Kidney (tissue), 22 donors: ENCODE measurements at places on chromosomes 11 and 22. TPM values are rescaled to one million over a fixed set of nuclear protein-coding genes. Genes with fewer than 3 reads are reported as not detected.

DNA sequence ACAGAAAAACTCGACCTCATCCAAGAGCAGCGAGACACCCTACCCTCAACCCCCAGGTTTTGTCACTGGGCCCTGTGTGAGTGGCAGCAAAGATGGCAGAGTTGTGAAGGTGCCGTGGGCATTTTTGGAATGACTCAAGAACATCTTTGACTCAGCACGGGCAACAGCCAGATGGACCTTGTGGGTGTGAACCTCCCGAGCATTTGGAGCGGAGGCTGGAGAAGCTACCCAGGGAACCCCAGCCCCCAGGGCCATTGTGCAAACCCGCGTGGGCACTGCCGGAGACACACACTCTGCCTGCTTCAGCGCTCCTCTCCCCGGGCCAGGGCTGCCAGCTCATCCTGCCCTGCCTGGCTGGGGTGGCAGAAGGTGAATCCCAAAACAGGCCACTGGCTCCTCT, 66.1 kb downstream of the PANX1 start:
- H3K4me3 ChIP-seq = no peak overlapping the region
- no peaks in the 10 kb centered on the region for H3K4me1 ChIP-seq
- H3K27me3 ChIP-seq = no peaks in the 10 kb centered on the region
- DNase-seq = no peak

Gene METTL15
- 14.7 TPM for total RNA-seq

DNA sequence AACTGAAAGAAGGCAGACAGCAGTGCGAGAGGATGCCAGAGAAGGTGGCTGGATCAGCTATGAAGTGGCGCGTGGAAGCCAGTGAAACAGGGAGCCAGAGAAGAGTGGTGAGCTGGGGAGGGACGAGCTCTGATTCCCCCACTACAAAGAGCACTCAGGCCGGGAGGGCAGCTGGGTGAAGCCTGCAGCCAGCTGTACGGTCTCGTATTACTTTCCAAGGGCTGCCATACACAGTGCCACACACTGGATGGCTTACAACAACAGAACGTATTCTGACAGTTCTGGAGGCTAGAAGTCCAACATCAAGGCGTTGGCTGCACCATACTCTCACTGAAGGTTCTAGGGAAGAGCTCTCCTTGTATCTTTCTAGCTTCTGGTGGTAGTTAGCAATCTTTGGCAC, 47.1 kb upstream of the WNT11 start:
- DNase-seq = no peak
- H3K4me1 ChIP-seq = no peaks in the 10 kb centered on the region
- no peaks in the 10 kb centered on the region for H3K27me3 ChIP-seq
- H3K27ac ChIP-seq = no peak overlapping the region
- H3K4me3 ChIP-seq = no peak overlapping the region

Gene OR8D4
- not detected for total RNA-seq

Gene MAJIN
- total RNA-seq = not detected

Gene CYTH4
- 30.2 TPM for total RNA-seq

Gene GLB1L3
- total RNA-seq = 0.06 TPM
